A549 treated with dexamethasone at 1 μM for 4 hours (cell line): ENCODE measurements at places on chromosomes 12 and 14. TPM values are rescaled to one million over a fixed set of nuclear protein-coding genes. Genes with fewer than 3 reads are reported as not detected.

The LHX5 gene
- 0.05 to 0.08 TPM (median 0.06 TPM) in 3 of 5 replicates, not detected in the others for total RNA-seq

The TSPAN19 gene
- total RNA-seq = 0.13 TPM in 1 of 5 replicates, not detected in the others

The EXD2 gene
- total RNA-seq = 12.1 to 14.5 TPM (median 13.6 TPM) in 5 replicates

The GUCY2C gene
- total RNA-seq = 0.03 TPM in 1 of 5 replicates, not detected in the others

The ADAM21 gene
- total RNA-seq = 0.08 TPM in 1 of 5 replicates, not detected in the others

The KLRB1 gene
- total RNA-seq = not detected in 5 replicates
